ENCODE measurements at places on chromosomes 7 and 10. TPM values are rescaled to one million over a fixed set of nuclear protein-coding genes. Genes with fewer than 3 reads are reported as not detected.

Gene TFR2
- 0.22 TPM for polyA plus RNA-seq

Gene PDK4
- 106 TPM for polyA plus RNA-seq

Gene ARPC1A
- 117 TPM for polyA plus RNA-seq

Gene RELN
- 0.95 TPM for polyA plus RNA-seq

Gene IFIT2
- polyA plus RNA-seq, result 6.9 TPM

Gene NAT16
- polyA plus RNA-seq, result not detected

Gene LIPN
- polyA plus RNA-seq, result not detected

Gene CALHM1
- not detected for polyA plus RNA-seq

Gene LLCFC1
- not detected for polyA plus RNA-seq

Gene EVX1
- polyA plus RNA-seq, result 0.62 TPM

Gene LAMB1
- polyA plus RNA-seq, result 140 TPM

Gene PLAC9
- polyA plus RNA-seq, result 49.9 TPM

GRCh38 chr10:70403483-70404035 is 386 bp upstream of the EIF4EBP2 start:
- H3K27me3 ChIP-seq, result no peaks in the 10 kb centered on the region
- peak overlapping the region; percentile 98 for H3K27ac ChIP-seq
- peaks cover 19% of the 10 kb centered on the region for H3K4me1 ChIP-seq
- H3K36me3 ChIP-seq, result no peaks in the 10 kb centered on the region
- DNase-seq, result no peak
- H3K4me3 ChIP-seq, result peak overlapping the region; percentile 71

GRCh38 chr7:81478664-81479063 is 291.2 kb downstream of the HGF start:
- no peaks in the 10 kb centered on the region for H3K27me3 ChIP-seq
- DNase-seq, result peak; percentile 43
- H3K27ac ChIP-seq, result no peak overlapping the region
- H3K36me3 ChIP-seq, result no peaks in the 10 kb centered on the region
- no peak overlapping the region for H3K4me3 ChIP-seq

DNA sequence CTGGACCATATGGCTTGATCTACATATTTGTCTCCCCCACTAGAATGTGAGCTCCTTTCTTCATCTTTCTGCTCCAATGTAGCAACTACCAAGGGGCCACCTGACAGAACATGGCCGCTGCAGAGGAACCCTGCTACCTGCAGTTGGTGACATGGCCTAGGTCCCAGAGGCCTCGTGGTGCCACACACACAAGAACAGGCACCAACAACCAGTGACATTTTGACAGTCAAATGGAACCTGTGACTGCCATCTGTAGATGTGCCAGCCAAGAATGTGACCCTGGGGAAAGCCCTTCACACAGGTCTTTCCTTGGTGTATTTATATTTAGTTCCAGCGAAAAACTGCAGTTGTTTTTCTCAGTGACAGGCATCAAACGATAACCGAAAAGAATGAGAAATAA is 67.9 kb upstream of the ANKRD1 start:
- DNase-seq, result no peak
- H3K4me1 ChIP-seq, result no peaks in the 10 kb centered on the region
- no peak overlapping the region for H3K27ac ChIP-seq
- no peak overlapping the region for H3K4me3 ChIP-seq

GRCh38 chr10:126380352-126381076 is 7.8 kb downstream of the ADAM12 start:
- no peak overlapping the region for H3K27ac ChIP-seq
- DNase-seq, result no peak
- H3K4me3 ChIP-seq, result no peak overlapping the region
- H3K36me3 ChIP-seq, result no peaks in the 10 kb centered on the region
- H3K27me3 ChIP-seq, result no peaks in the 10 kb centered on the region
- H3K4me1 ChIP-seq, result no peaks in the 10 kb centered on the region

DNA sequence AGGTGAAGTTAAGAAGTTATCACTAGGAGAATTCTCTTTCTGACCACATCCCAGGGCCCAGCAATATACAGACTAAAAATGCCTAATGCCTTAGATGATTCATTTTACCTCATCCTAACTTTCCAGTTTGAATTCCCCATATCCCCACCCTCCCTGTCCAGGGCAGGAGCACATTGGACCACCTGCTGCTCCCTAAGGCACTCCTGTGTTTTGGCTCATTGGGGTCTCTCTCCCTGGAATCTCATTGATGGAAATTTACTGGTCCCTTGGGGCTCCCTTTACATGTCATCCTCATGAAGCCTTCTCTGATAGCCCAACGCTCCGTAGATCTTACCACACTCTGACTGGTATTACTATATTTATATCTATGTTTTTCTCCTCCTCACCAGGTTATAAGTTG is 2.7 kb downstream of the IL2RA start:
- no peaks in the 10 kb centered on the region for H3K27me3 ChIP-seq
- DNase-seq, result no peak
- H3K4me3 ChIP-seq, result no peak overlapping the region

DNA sequence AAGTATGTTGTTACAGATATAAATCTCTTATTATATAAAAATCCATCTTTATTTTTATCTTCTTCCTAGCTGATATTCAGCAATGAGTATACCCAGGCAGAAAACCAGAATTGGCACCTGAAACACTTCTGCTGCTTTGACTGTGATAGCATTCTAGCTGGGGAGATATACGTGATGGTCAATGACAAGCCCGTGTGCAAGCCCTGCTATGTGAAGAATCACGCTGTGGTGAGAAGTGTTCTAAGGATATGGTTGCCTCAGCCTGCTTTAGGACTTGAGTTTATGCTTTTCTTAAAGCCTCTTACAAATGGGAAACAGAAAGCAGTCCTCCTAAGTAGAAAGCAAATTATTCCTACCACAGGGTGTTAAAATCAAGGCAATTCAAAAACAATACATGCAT is 41.9 kb downstream of the TES start:
- no peak overlapping the region for H3K4me3 ChIP-seq
- DNase-seq, result no peak

GRCh38 chr7:42928754-42929153 is 3.2 kb downstream of the PSMA2 start:
- H3K4me1 ChIP-seq, result peaks cover 4% of the 10 kb centered on the region
- no peaks in the 10 kb centered on the region for H3K27me3 ChIP-seq
- no peak for DNase-seq
- H3K36me3 ChIP-seq, result peaks cover 22% of the 10 kb centered on the region

GRCh38 chr10:86299562-86299961 is 67.0 kb downstream of the GRID1 start:
- H3K4me1 ChIP-seq, result no peaks in the 10 kb centered on the region
- H3K4me3 ChIP-seq, result no peak overlapping the region
- no peak overlapping the region for H3K27ac ChIP-seq
- DNase-seq, result peak; percentile 6
- no peaks in the 10 kb centered on the region for H3K27me3 ChIP-seq
- H3K36me3 ChIP-seq, result no peaks in the 10 kb centered on the region

GRCh38 chr10:116646502-116646901 is 25.7 kb downstream of the PNLIPRP2 start:
- H3K36me3 ChIP-seq, result no peaks in the 10 kb centered on the region
- no peak overlapping the region for H3K4me3 ChIP-seq
- no peak overlapping the region for H3K27ac ChIP-seq
- no peak for DNase-seq
- no peaks in the 10 kb centered on the region for H3K27me3 ChIP-seq

DNA sequence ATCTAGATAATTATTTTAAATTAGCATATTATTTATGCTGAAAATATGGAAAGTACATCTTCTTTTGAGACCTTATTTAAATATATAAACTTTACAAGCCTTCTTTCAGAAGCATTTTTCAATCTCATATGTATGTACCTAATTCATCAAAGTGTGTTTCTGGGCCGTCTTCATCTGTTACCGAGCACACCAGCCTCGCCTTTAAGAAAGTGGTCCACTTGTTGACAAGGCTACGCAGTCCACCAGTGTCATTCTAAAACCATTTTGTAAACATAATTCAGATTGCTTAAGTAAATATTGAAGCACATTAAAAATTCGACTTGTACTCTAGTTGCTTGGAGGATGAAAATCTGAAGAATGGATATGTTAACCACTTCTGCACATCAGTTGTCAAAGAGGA is 116.3 kb downstream of the SEMA3C start:
- no peaks in the 10 kb centered on the region for H3K4me1 ChIP-seq
- H3K36me3 ChIP-seq, result no peaks in the 10 kb centered on the region
- no peak overlapping the region for H3K4me3 ChIP-seq
- DNase-seq, result no peak

DNA sequence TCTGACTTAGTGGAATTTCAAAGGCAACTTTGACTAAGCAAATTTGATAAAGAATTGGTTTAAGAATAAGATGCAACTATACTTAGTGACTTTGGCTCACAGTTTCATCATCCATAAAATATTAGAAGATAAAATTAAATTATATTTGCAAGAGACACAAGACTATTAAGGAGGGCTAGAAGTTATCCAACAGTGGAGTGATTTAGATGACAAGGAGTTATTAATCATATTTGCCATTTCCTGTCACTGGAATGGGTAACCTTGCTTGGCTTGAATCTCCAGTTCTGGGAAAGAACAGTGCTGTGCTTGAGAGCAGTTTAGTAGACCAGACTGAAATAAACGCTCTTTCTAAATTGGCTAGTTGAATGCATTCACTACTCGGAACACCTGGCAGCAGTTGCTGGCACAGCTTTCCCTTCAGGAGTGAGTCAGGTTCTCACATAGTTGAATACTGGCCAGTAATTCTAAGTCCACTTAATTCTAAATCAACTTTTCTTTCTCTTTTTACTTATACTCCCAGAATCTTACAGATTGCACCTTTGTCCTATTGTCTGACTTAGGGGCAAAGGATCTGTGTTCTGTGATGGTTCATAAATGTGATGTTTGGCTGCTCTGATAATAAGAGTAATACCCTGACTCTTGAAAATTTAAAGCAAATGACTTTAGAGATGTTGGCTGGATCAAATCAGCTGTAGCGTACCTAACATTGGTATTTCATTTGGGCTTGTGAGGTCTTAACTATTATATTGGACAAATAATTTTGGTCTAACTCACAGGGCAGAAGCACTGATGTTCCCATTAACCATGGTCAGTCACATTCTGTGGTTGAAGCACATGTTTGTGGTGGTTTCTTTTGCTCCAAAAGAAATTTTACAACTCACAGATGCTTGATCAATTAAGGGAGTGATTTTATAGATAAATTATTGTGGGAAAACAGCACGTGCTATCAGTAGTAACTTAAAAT is 16.6 kb downstream of the STMP1 start:
- H3K27ac ChIP-seq, result no peak overlapping the region
- no peaks in the 10 kb centered on the region for H3K4me1 ChIP-seq
- no peaks in the 10 kb centered on the region for H3K27me3 ChIP-seq
- no peak overlapping the region for H3K4me3 ChIP-seq
- DNase-seq, result no peak

- no peaks in the 10 kb centered on the region for H3K36me3 ChIP-seq
- no peak for DNase-seq
- H3K4me3 ChIP-seq, result no peak overlapping the region
- no peaks in the 10 kb centered on the region for H3K4me1 ChIP-seq
These were observed 273.9 kb upstream of the ZNF32 start for GRCh38 chr10:43922335-43923280.

- DNase-seq, result no peak
- H3K36me3 ChIP-seq, result no peaks in the 10 kb centered on the region
- no peak overlapping the region for H3K27ac ChIP-seq
- no peaks in the 10 kb centered on the region for H3K4me1 ChIP-seq
- no peaks in the 10 kb centered on the region for H3K27me3 ChIP-seq
These were observed 93.1 kb downstream of the OAT start for GRCh38 chr10:124325633-124325914.

GRCh38 chr7:142030294-142030693 is 34.6 kb downstream of the MGAM start:
- H3K27me3 ChIP-seq, result no peaks in the 10 kb centered on the region
- DNase-seq, result no peak
- no peak overlapping the region for H3K27ac ChIP-seq
- no peaks in the 10 kb centered on the region for H3K4me1 ChIP-seq
- no peaks in the 10 kb centered on the region for H3K36me3 ChIP-seq

GRCh38 chr10:32961343-32961894 is 3.4 kb upstream of the ITGB1 start:
- H3K27ac ChIP-seq, result peak overlapping the region; percentile 8
- no peak for DNase-seq
- H3K36me3 ChIP-seq, result no peaks in the 10 kb centered on the region
- H3K27me3 ChIP-seq, result no peaks in the 10 kb centered on the region
- H3K4me3 ChIP-seq, result no peak overlapping the region
- H3K4me1 ChIP-seq, result peaks cover 12% of the 10 kb centered on the region

GRCh38 chr7:51340029-51340838 is 23.6 kb upstream of the COBL start:
- no peaks in the 10 kb centered on the region for H3K4me1 ChIP-seq
- no peak overlapping the region for H3K4me3 ChIP-seq
- no peak for DNase-seq
- no peaks in the 10 kb centered on the region for H3K27me3 ChIP-seq

DNA sequence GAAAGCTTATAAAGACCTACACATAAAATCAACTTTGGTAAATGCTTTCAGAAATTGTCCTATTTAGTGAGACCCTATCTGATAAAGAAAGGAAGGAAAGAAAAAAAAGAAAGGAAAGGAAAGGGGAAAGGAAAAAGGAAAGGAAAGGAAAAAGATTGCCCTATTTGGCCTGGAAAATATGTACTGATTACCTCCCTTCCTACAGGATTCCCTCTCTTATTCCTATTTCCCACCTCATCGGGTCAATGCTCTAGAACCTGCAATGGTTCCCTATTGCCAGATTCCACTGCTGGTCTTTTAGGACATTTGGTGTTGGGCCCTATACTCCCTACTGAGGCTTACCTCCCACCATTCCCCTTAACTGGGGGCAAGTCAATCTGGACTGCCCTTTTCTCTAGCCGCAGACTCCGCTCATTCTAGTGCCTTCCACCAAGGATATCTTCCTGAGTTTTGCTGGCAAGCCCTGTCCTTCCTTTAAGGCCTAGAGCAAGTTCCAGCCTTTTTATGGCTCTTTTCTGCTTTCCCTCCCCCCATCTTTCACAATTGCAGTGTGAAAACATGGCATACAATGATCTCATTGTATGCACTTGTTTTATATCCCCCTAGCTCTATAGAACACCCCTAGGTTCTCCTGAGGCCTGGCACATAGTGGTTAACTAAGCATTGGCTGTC is 4.4 kb downstream of the DDIT4 start:
- no peak overlapping the region for H3K4me3 ChIP-seq
- H3K36me3 ChIP-seq, result peaks cover 2% of the 10 kb centered on the region
- no peaks in the 10 kb centered on the region for H3K27me3 ChIP-seq
- peaks cover 11% of the 10 kb centered on the region for H3K4me1 ChIP-seq
- no peak for DNase-seq
- H3K27ac ChIP-seq, result no peak overlapping the region

DNA sequence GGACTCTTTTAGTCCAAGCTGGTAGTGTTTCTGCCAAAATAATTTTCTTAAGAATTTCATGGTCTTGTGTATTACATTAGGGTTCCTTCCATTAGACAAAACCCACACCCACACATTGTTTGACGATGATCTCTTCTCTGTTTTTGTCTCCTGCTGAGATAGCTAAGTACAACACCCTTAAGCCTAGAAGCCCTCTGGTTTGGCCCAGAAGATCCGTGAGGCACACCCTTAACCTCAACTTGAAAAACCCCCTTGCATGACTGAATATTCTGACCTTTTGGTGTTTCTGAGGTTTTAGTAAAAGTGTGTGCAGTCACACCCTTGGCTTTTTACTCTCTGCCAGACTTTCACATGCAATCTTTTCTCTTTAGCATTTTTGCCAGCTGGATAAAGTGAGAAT is 29.3 kb upstream of the ERCC6 start:
- no peak overlapping the region for H3K27ac ChIP-seq
- DNase-seq, result no peak
- H3K27me3 ChIP-seq, result no peaks in the 10 kb centered on the region
- no peak overlapping the region for H3K4me3 ChIP-seq
- no peaks in the 10 kb centered on the region for H3K4me1 ChIP-seq

- H3K27ac ChIP-seq, result no peak overlapping the region
- no peaks in the 10 kb centered on the region for H3K36me3 ChIP-seq
- no peak for DNase-seq
- no peak overlapping the region for H3K4me3 ChIP-seq
- H3K4me1 ChIP-seq, result peaks cover 2% of the 10 kb centered on the region
- H3K27me3 ChIP-seq, result no peaks in the 10 kb centered on the region
These were observed 81.8 kb downstream of the SGMS1 start for GRCh38 chr10:50541921-50542320.

Data from kidney (tissue), 22 donors.